ENCODE measurements at places on chromosomes 4 and X.
A peak's percentile ranks its signal among the peaks of the same experiment; 100 is the strongest.

- DNase-seq = no peak
Measured at GRCh38 chr4:87499403-87500091, 29.6 kb downstream of the SPARCL1 start.

GRCh38 chr4:163755013-163755412, 260.5 kb downstream of the TMA16 start:
- DNase-seq = peak; percentile 45

DNA sequence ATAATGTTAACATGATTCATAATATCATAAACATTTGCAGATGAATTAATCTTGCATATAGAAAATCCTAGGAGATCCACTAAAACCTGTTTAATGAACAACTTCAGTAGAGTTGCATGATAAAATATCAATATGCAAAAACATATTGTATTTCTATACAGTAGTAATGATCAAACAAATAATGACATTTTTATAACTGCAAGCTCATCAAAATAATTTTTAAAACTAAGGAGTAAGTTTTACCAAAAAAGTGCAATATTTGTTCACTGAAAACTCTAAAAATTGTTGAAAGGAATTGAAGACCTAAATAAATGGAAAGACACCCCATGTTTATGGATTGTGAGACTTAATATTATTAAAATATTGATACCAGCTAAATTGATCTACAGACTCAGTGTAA, 15.9 kb upstream of the GPRASP2 start:
- no peak for DNase-seq

DNA sequence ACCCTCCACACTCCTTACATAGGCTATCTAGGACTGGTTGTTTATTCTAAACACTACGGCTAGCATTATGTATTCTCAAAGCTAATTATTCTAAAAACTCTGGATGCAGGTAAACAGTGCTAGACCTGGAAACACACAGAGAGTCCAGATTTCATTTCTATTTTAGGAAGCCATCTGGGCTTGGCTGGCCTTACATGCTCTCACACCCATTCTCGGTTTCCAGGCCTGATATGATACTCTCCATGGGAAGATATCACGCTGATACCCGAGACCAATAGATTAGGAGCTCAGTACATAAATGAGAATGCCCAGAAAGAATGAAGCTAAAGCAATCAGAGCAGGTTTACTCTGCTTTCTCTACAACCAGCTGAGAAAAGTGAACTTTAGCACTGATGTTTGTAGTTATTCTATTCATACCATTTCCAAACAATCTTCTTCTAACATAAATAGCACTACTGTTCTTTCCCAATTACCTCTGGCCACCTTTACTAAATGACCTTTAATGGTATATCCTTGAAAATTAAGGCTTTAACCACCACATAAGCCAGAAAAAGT, 973.3 kb downstream of the PCDH18 start:
- no peak for DNase-seq

DNA sequence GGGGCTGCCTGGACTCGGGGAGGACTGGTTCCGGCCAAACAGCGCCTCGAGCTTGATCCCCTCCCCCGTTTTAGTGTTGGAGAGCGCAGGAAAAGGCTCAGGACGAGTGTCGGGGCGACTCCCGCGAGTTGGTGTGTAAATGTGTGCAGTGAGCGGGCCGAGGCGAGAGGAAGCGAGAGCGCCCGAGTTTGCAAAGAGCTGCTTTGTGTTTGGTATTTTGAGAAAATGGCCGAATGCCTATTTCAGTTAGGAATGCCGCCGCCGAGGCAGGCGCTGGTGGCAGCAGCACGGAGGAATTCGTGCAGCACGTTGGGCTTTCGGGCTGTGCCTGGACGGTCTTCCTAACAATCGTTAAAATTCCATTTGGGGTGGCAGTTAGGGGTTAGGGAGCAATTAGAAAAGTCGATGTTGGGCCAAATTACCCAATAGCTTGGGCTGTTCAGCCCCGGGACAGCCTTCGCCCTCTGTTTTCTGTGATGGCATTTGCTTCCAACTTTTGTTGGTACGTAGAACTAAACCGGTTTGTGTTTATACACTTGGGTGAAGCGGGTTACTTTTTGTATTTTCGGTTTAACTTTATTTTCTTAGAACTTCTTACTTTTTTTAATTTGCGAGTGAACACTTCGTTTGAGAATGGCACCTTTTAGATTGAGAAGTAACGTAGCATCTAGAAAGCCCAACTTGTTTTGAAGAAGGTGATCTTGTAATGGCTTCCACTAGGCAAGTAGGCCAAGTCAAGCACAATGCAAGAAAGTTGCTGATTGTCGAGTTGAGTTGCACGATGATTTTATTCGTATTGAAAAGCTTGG, 1.6 kb downstream of the REST start:
- DNase-seq = peak; percentile 59

DNA sequence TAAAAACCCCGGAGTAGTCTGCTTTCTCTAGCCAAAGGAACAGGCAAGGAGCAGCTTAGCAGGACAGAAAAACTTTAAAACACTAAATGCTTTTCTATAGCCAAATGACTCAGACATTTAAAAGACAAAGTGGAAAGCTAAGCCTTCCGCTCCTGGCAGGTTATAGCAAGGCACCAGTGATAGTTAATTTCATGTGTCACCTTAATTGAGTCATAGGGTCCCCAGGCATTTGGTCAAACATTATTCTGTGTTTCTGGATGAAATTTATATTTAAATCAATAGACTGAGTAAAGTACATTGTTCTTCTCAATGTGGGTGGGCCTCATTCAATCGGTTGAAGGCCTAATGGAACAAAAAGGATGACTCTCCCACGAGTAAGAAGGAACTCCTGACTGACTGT, 885.7 kb upstream of the ADGRL3 start:
- no peak for DNase-seq

DNA sequence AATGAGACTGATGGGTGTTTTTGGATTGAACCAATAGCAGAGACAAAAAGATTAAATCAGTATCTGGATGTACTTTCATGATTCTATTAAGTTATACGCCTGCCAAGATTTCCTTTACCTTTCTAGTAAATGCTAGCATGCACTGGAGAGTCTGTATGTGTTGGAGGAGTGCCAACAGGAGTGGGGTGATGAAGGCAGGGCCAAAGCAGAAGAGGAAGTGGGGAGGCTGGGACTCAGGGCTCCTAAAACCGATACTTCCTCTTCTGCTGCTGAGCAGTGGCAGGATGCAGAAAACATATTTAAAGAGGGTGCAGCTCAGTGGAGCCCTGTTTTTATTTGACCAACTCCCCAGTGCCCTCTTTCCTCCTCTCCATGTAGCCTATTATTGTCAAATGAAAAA, 5.6 kb downstream of the CYSLTR1 start:
- DNase-seq = peak; percentile 67

GRCh38 chr4:94451695-94452475, at the start of gene PDLIM5:
Gene PDLIM5, plus strand, starts transcription at chr4:94451942. Its CDS starts 3,347 bp downstream, at chr4:94455289.
- peak; percentile 90 for DNase-seq

GRCh38 chr4:64539234-64539849, 130.1 kb upstream of the TECRL start:
- DNase-seq = peak; percentile 6

- DNase-seq = no peak
Measured at GRCh38 chr4:73869130-73870055, at the start of gene CXCL1. Gene CXCL1, plus strand, starts transcription at chr4:73869393. Its CDS starts 78 bp downstream, at chr4:73869471.

DNA sequence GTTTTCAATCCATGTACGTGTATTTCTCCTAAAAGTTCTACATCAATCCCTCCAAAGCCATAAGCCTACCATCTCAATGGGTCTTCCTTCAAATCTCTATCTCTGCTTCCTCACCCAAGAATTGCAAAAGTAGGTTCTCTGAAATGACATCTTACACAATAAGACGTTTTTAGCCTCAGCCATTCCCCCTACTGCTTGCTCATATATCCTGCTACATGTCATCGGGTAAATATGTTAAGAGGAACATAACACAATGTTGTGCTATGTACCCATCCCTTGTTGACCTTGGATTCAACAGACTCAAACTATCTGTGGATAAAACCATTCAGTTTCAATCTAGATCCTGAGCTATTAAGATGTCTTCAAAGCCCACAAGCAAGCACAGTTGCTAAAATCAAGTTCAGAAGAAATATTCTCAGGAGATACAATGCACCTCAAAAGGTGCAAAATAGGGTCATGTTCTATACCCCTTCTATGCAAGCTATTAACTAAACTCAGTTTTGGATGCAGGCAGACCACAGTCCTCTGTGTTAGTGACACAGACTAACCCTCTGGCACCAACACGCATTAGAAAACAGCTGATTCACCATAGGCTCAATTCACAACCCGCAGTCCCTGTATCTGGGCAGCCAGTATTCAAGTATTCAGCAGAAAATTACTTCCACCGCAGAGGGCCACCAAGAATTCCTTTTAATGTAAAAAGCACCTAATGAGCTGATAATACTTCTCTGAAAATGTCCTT, 56.8 kb downstream of the CD99L2 start:
- DNase-seq = no peak

- no peak for DNase-seq
Measured at GRCh38 chr4:74958881-74959280, 26.0 kb downstream of the PARM1 start.

- DNase-seq = peak; percentile 8
Measured at GRCh38 chrX:57528670-57529255, 63.0 kb upstream of the ZXDB start.

GRCh38 chr4:120694973-120695372, 227.6 kb downstream of the PRDM5 start:
- no peak for DNase-seq

- DNase-seq = no peak
Measured at GRCh38 chr4:151721466-151721865, 39.3 kb downstream of the GATB start.

- no peak for DNase-seq
Measured at GRCh38 chrX:81263059-81263458, 61.2 kb downstream of the SH3BGRL start.

DNA sequence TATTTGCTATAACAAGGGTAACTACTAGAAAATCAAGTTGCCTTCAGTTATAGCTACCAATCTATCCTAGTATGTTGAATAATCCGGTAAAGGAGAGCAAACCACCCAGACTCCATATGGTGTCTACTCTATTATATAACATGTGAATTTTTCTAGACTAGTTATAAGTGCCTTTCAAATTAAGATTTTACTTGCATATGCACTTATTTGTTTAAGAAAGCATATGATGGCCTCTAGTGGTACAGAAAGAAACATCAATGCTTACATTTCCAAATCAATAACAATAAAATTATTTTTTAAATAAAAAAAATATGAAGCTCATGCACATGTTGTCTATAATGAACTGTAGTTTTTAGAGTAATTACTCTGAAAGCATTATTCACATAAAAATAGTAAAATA, 1516.4 kb upstream of the PABPC4L start:
- no peak for DNase-seq

DNA sequence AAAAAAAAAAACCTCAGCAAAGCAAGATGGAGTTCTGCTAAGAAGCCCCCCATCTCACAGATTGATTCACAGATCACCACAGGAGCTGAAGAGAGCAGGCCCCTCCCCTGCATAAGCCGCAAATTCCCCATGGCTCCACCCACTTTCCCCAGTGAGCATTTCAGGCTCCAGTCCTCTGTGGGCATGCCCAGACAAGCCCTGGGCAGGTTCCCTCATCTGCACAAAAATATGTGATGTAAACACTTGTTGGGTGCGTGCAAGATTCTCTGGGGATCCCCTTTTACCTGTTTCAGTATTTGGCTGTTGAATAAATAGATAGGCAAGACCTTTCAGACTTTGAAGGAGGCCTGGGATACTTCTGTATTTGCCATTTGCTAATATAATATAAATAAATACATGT, 514.3 kb downstream of the PCDH7 start:
- no peak for DNase-seq

GRCh38 chr4:184234155-184234554, 16.5 kb upstream of the ENPP6 start:
- no peak for DNase-seq

DNA sequence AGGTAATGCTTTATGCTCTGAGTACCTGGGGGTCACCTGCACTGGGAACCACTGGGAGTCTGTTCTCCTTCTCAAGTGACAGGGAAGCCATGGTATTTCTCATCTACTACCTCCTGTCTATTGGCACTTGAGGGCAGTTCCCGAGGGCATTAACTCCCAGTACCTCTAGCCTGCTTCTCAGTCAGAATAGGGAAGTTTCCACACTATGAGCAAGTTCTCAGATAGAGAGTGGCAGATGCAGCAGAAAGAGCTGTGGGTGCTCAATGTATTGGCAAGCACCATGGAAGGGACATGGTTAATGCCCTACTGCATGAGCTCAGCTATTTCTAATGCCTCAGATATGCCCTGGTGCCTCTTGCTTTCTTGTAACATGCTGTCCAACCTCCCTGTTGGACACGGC, 74.1 kb downstream of the ANOS1 start:
- DNase-seq = no peak

- DNase-seq = no peak
Measured at GRCh38 chr4:184528051-184528450, 53.7 kb upstream of the IRF2 start.

- no peak for DNase-seq
Measured at GRCh38 chr4:113783701-113784100, 22.2 kb upstream of the CAMK2D start.

- DNase-seq = no peak
Measured at GRCh38 chr4:40953283-40954087, 203.7 kb downstream of the NSUN7 start.

GRCh38 chrX:16920075-16920474, 26.4 kb upstream of the REPS2 start:
- no peak for DNase-seq

DNA sequence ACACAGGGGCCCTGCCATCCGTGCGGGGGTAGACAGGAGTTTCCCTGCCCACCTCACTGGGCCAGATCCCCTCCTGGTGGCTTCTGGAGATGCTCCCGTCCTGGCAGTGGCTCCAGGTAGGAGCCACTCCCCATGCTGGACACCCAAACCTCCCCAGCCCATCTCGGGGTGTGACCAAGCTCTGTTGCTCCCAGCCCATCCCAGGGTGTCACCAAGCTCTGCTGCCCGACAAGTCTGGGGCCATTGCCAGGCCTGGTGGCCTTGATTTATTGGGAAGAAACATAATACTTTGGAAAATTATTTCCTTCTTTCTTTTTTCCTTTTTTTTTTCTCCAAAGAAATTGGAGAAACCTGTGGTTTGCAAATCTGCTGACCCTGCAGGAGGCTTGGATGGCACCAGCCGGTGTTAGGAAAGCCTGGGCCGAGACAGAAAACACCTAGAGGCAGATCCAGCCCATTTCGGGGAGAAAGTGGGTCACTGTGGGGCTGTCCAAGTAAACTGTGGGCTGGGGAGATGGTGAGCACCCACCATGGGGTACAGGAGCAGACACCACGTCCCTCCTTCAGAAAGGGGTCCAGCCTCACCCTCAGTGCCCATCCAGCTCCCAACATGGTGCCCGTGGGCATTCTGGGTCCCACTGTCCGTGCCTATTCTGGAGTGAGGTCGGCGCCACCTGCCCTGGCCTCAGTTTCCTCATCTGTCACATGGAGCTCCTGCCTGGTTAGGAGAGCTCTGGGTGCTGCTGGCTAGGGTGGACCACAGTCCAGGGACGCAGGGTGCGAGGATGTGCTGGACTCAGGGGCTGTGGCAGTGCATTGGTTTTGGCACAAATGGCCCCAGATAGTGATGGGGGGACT, 59.4 kb upstream of the ADRA2C start:
- DNase-seq = no peak

DNA sequence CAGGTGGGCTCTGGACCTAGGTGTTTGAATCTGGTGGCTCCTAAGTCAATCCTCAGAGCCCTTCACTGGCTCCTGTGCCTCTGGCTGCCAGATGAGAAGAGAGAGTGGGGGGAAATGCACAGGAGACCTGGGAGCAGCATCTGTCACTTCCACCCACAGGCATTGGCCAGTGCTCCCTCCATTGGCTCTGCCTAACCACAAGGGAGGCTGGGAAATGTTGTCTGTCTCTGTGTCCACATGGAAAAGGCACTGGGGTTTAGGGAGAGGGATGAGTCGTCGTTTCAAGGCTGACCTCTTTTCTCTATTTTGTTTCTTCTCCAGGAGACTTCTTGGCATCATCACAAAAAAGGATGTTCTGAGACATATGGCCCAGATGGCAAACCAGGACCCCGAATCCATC, 76.4 kb downstream of the CLCN4 start:
- DNase-seq = no peak
